ENCODE measurements at places on chromosomes 2 and 18.

GRCh38 chr2:20515290-20516220, 68.7 kb downstream of the RHOB start:
- DNase-seq, result no peak

DNA sequence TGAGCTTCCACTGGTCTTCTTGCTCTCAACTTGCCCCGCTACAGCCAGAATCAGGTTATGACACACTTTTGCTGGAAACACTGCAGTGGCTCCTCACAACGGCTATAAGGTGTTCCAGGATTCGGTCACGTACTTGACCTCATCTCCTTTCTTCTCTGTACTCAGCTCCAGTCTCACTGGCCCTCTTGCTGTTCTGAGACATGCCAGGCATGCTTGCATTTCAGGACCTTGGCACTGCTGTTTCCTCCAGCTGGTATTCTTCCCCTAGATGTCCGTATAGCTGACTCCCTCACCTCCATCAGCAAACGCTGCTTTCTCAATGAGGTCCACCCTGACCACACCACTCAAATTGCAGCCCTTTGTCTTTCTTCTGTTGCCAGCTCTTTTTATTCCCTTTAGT, 31.9 kb upstream of the C1GALT1C1L start:
- no peak for DNase-seq

DNA sequence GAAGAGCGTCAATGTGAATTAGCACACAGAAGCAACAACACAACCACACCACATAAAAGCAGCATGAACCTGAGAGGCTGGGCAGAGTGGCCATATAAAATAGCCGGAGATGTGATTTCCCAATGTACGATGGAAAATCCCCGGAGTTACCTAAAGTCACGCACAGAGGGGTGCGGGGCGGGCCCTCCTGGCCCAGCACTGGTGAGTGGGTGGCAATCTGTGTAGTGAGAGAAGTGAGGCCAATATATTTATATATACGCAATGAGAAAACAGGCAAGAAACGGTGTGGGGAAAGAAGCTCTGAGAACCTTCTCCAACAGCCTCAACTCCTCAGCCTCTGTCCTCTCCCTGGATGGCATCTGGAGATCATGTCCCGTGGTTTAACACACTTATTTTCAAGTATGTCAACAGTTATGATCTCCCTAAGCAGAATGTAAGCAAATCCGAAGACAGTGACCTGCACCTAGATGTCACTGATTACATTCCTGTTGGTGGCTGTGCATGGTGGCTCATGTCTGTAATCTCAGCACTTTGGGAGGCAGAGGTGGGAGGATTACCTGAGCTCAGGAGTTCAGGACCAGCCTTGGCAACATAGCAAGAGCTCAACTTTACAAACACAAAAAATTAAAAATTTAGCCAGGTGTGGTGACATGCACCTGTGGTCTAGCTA, 41.6 kb downstream of the CRACDL start:
- DNase-seq, result no peak

DNA sequence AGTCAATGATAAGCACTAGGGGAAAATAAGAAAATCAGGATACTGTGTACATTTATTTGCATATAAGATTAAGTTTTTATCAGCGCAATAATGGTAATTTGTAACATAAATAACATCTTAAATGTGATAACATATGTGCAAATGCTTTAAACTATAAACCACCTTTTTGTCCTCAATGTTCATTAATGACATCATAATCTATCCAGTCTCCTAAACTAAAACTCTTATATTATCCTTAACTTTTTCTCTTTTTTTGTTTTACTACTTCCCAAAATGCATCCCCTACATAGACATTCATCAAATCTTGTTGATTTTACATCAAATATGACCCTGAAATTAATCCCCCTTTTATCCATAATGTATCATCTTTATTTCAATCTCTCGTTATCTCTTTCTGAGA, 3.4 kb upstream of the RAD51AP2 start:
- no peak for DNase-seq

DNA sequence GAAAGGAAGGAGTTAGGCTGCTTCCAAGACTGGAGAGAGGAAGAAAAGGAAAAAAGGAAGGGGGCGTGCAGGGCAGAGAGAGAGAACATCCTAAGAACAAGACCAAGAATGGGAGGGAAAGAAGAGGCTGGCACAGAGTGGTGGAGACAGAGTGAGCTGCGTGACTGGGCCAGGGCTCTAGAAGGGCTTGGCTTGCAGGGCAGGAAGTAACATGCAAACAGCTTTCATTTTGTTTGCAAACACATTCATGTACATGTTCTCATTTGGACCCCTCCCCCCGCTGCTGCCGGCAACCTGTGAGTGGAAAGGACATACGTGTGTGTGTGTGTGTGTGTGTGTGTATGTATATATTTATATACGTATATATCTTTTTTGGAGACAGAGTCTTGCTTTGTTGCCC, 46.8 kb upstream of the DNMT3A start:
- no peak for DNase-seq

DNA sequence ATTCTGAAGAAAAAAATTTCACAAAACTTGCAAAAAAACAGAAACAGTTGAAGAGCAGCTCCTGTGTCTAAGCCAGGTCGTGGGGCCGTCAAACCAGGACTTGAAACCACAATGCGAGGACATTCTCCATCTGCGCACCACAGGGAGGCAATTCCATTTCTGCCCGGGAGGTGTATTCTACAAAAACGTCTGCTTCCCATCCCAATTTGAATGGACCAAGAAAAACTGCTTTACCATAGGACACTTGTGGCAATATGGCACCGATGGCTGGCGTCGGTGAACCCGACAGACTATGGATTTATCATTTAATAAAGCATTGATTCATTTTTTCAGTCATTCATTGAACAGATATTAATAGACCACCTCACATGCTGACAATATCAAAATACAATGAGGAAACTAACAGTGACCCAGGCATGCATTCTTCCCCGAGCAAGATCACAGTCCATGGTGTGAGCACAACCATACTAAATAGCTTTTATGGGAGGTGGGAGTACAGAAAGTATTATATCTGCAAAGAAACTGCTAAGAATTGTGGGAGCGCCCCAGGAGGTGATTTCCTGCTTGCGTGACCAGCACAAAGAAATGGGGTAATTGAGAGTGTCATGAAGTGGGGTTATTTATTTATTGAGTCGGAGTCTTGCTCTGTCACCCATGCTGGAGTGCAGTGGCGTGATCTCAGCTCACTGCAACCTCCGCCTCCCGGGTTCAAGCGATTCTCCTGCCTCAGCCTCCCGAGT, 10.5 kb upstream of the ZAP70 start:
- no peak for DNase-seq

Measured in T1000 (cell line).